Stimulated activated CD4-positive, alpha-beta T cell treated with anti-CD3 and anti-CD28 coated beads, Interleukin-1b, Interleukin-23, amount 100 ng/mL, for 1 hour (primary cell): ENCODE measurements at places on chromosomes 3 and 15.

GRCh38 chr3:95442766-95443165, 1371.6 kb upstream of the EPHA6 start:
- no peak for DNase-seq

GRCh38 chr3:3675801-3676200, 123.4 kb upstream of the LRRN1 start:
- DNase-seq = no peak

DNA sequence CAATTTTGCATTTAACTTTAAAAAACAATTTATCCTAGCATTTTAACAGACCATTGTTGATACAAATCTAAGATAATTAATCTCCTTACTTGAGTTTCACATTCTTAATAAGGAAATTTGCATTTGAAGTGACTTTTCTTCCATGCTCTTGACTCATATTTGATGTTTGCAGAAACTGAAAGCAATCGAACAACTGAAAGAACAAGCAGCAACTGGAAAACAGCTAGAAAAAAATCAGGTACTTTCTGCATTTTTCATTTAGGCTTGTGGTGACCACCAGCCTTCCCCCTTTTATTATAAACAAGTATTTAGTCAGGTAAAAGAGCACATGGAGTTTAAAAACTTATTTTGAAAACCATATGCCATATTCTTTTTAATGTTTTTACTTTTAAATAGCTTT, 20.1 kb upstream of the SELENOT start:
- no peak for DNase-seq

- no peak for DNase-seq
Observed at GRCh38 chr3:155303540-155304097, 10.1 kb upstream of the STRIT1 start.

- no peak for DNase-seq
Observed at GRCh38 chr3:22536541-22536940, 666.6 kb upstream of the UBE2E2 start.

DNA sequence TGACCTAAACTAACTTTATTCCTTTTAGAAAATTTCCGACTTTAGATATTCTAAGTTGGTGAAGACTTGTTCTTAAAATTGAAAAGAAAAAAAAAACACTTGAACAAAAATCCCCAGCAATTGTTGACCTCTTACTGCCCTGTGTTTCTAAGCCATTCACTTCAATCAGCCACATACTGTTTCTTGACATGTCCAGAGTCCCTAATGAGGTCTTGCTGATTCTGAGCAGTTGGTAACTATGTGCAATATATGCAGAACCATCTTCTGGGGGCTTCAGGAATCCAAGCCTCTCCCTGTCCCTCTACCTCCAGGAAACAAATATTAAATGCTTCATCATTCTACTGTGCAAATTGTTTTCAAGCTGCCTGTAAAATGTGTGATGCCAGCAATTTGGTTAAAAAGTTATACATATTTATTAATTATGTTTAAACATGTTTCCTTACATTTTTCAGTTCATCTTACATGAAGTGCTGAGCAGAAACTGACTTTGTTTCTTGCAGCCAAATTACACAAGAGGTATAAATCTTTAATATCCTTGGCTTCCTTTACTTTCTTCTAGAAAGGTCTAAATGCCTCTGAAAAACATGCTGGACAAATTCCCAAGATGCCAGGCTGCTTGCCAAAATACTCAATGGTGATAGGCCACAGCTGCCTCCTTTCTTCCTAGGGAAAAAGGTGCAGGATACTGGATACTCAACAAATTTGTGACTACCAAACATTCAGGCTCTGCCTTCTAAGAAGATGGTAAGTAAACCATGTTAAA, 19.8 kb upstream of the GYG1 start:
- DNase-seq = no peak

- no peak for DNase-seq
Observed at GRCh38 chr3:197260491-197261163, 37.8 kb downstream of the DLG1 start.

DNA sequence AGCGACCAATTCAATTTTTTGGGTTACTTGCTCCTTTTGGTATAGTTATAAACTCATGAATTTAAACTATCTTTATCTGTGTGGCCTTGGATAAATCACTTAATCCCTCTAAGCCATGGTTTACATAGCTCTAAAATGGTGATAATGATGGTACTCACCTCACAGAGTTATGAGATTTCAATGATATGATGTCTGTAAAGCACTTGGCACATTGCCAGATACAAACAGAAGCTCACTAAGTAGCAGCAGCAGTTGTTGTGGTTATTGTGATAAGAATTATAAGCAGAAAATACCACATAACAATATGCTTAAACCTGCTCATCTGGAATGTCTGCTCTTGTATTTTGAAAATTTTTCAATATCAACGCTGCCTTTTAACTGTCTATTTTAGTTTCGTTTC, 185.1 kb upstream of the SNTN start:
- no peak for DNase-seq

- DNase-seq = no peak
Observed at GRCh38 chr15:75895731-75896130, 7.9 kb upstream of the FBXO22 start.

DNA sequence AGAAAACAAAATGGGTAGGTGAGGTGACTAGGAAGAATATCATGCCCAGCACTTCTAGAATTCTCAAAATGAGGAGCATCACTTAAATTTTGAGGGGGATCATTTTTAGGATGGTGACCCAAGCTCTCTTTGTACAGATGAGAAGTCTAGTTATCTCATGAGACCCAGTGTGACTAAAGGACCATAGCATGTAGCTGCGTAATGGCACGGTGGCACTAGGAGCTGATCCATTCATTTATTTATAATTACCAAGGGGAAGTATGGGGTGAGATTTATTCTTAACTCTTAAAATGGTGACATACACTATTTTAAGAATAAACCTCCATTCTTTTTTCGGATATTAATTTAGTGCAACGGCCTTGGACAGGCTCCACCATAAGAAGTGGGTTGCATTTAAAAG, 8.3 kb downstream of the IQGAP1 start:
- DNase-seq = no peak

- no peak for DNase-seq
Observed at GRCh38 chr3:184565421-184566211, 4.0 kb downstream of the EPHB3 start.

GRCh38 chr3:72462595-72463011, 385.6 kb downstream of the SHQ1 start:
- no peak for DNase-seq
